ENCODE measurements at places on chromosomes 3 and 15. TPM values are rescaled to one million over a fixed set of nuclear protein-coding genes. Genes with fewer than 3 reads are reported as not detected.
A peak's percentile ranks its signal among the peaks of the same experiment; 100 is the strongest.

DNA sequence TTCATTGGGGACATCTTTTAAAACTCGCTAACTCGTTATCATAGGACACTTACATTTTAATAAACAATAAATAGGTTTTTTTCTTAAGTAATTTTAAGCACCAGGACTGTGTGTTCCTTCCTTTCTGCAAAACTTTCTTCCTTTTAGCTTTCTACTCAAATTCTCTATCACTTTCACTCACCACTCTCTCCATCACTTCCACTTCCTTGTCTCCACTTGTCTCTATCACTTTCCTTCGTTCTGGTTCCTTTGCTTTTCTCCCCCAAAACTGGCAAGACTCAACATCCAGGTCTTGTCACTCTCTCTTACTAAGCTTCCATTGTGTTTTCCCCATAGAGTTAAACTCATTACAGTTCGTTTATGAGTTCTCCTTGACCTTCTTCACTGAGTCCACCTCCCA, 99.0 kb downstream of the ZPLD1 start:
- H3K36me3 ChIP-seq: no peaks in the 10 kb centered on the region
- H3K4me1 ChIP-seq: no peaks in the 10 kb centered on the region
- no peak for DNase-seq
- H3K27ac ChIP-seq: no peak overlapping the region
- no peak overlapping the region for H3K4me3 ChIP-seq
- no peaks in the 10 kb centered on the region for H3K27me3 ChIP-seq

OIP5 gene
- total RNA-seq: 1.1 TPM

DNA sequence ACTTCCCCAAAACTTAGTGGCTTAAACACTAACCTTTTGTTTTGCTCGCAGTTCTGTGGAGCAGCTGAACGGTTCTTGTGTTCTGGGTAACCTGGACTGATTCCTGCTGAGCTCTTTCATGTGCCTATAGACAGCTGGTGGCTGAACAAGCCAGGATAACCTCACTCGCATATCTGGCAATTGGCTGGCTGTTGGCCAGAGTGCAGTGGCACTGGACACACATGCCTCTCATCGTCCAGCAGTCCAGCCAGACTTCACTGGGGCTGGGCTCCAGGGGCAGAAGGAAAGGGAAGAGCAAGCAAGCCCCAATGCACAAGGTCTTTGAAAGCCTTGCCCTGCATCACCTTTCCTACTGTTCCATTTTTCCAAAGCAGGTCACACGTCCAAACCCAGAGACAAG, 53.6 kb upstream of the GATA2 start:
- H3K27ac ChIP-seq: no peak overlapping the region
- peaks cover 16% of the 10 kb centered on the region for H3K27me3 ChIP-seq
- H3K36me3 ChIP-seq: no peaks in the 10 kb centered on the region
- DNase-seq: no peak
- no peak overlapping the region for H3K4me3 ChIP-seq

MCTP2 gene
- 108 TPM for total RNA-seq

PAQR5 gene
- total RNA-seq: 64.5 TPM

GRCh38 chr15:74375303-74375693, 7.9 kb upstream of the CYP11A1 start:
- peaks cover 8% of the 10 kb centered on the region for H3K27me3 ChIP-seq
- H3K4me3 ChIP-seq: no peak overlapping the region
- H3K27ac ChIP-seq: no peak overlapping the region

- no peak overlapping the region for H3K4me3 ChIP-seq
- no peaks in the 10 kb centered on the region for H3K4me1 ChIP-seq
- DNase-seq: no peak
Measured at GRCh38 chr15:60963557-60963956, 265.5 kb downstream of the RORA start.

- H3K4me3 ChIP-seq: no peak overlapping the region
- peak overlapping the region; percentile 61 for H3K27ac ChIP-seq
- DNase-seq: no peak
- peaks cover 6% of the 10 kb centered on the region for H3K4me1 ChIP-seq
- H3K27me3 ChIP-seq: no peaks in the 10 kb centered on the region
- H3K36me3 ChIP-seq: no peaks in the 10 kb centered on the region
Measured at GRCh38 chr3:64240396-64240795, 15.1 kb upstream of the PRICKLE2 start.

DNA sequence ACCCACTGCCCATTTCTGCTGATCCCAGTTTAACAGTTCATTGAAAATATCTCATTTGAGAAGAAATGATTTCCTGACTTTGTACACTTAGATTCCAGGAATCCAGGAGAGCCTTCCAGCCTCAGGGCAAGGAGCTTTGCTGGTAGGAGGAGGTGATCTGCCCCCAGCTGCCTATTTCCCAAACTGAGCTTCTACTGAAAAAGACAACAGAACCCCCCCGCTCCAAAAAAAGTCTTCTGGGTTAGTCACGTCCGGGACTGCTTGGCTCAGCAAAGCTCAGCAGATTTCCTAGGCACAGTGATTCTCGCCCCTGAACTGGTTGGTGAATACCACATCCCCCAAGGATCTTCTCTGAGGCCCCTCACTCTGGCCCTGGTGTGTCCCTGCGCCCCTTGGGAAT, 13.1 kb downstream of the SLC6A6 start:
- H3K4me1 ChIP-seq: peaks cover 4% of the 10 kb centered on the region
- no peak overlapping the region for H3K4me3 ChIP-seq
- H3K36me3 ChIP-seq: no peaks in the 10 kb centered on the region
- DNase-seq: no peak

DNA sequence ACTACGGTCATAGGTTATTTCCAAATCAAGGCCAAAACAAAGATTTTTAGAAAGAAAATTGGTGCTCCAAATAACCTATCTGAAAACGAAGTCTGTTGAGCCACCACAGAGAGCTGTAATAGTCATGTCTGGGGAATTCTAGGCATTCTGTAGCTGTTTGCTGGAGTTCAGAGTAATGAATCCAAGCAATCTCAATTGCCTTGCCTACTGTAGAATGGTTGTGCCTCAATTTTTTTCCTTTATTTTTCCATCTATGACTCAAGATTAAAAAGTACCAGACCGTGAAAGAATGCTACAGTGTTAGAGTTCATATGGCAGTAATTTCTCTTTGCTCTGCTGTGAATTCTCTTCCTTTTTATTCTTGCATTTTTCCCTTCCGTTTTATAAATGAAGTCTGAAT, 1007.2 kb upstream of the ALCAM start:
- no peak for DNase-seq
- no peaks in the 10 kb centered on the region for H3K36me3 ChIP-seq
- H3K27me3 ChIP-seq: no peaks in the 10 kb centered on the region
- no peak overlapping the region for H3K4me3 ChIP-seq

DNA sequence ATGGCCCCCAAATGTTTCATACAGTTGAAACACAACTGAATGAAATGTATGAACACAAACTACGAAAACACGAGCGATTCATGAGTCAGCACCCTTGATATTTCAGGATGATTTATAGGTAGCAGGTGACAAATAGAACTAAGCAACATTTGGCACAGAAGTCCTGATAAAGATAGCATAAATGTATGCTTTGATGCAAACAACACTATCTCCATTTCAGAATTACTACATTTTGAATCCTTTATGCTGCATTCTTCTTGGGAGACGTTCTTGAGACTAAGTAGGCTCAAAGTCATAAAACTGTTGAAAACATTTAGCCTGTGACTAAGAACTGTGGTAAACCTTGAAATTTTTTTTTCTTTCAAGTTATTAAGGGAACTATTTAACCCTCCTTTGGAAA, 200.3 kb upstream of the ICE2 start:
- no peak for DNase-seq
- H3K4me1 ChIP-seq: no peaks in the 10 kb centered on the region
- no peak overlapping the region for H3K27ac ChIP-seq
- H3K4me3 ChIP-seq: no peak overlapping the region

DNA sequence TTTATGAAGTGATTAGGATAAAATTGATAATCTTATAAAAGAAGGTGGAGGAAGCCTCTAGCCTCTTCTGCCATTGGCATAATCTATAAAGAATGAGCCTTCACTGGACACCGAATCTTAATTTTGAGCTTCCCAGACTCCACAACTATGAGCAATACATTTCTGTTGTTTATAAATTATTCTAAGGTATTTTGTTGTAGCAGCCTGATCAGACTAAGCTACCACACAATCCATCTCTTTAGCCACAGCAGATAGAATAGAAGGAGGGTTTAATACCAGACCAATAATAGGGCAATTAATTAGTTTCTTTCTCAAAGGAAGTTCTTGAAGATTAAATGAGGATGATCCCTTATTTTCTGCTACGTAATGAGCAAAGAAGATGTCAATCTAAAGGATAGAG, 33.3 kb downstream of the SUCNR1 start:
- no peaks in the 10 kb centered on the region for H3K36me3 ChIP-seq
- H3K27ac ChIP-seq: no peak overlapping the region
- no peak for DNase-seq
- H3K4me1 ChIP-seq: peaks cover 17% of the 10 kb centered on the region

DNA sequence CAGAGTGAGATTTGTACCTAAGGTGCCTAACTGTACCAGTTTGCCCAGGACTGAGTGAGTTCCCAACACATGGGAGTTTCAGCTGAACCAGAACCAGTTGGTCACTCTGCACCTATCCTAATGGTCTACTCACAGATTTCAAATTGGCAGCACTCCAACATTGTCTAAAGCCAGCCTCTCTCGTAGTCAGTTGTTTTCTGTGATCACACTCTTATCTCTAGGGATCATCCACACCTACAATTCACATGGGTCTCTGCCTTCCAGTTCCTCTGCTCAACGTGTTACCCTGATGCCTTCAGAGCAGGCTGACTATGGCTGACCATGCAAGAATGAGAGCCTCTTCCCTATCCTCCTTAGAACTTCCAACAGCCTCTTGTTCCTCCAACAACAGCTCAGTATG, 624.8 kb downstream of the NTRK3 start:
- no peak overlapping the region for H3K4me3 ChIP-seq
- H3K27me3 ChIP-seq: no peaks in the 10 kb centered on the region
- DNase-seq: no peak
- no peaks in the 10 kb centered on the region for H3K36me3 ChIP-seq
- H3K27ac ChIP-seq: no peak overlapping the region

DNA sequence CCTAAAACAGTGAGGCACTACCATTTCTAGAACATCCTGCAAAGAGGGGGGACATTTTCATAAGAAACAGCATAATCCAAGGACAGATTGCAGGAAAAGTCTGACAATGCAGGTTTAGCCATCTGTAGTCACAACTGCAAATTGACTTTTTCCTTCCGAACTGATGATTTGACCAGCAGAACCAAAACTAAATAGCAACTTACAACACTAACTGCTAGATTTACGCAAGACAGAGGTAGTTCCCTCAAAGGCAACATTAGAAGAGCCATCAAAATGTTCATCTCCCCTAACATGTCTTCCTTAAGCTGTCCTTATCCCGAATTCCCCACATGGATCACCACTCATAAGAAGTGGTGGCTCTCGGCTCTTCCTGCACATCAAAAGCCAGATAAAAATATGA, 129.6 kb downstream of the GADL1 start:
- H3K27ac ChIP-seq: no peak overlapping the region
- no peaks in the 10 kb centered on the region for H3K27me3 ChIP-seq
- H3K4me3 ChIP-seq: no peak overlapping the region
- DNase-seq: no peak

SAXO2 gene
- 0.20 TPM for total RNA-seq

DNA sequence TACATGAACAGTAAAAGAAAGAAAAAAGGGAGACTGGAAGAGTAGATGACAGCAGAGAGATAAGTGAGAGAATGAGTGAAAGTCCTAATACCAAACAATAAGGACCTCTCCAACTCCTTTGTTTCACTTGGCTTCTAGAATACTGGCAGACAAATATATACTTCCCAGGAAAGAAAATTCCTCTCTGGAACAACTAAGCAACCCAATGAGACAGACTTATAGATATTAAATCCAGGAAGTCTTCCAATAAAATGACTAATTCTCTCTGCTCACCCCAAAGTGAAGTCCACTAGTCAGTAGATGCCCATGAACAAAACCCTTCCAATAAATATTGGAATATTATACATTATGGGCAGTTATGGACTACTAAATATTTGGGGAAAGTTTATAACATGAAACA, 114.2 kb downstream of the NEDD4 start:
- DNase-seq: no peak
- no peaks in the 10 kb centered on the region for H3K36me3 ChIP-seq
- no peaks in the 10 kb centered on the region for H3K27me3 ChIP-seq
- H3K4me3 ChIP-seq: no peak overlapping the region

ISL2 gene
- total RNA-seq: 1.4 TPM

EFCC1 gene
- total RNA-seq: 1.6 TPM

GRCh38 chr3:24018784-24019570, 73.9 kb downstream of the NR1D2 start:
- no peak overlapping the region for H3K4me3 ChIP-seq
- H3K36me3 ChIP-seq: no peaks in the 10 kb centered on the region
- H3K27me3 ChIP-seq: no peaks in the 10 kb centered on the region
- no peak overlapping the region for H3K27ac ChIP-seq
- DNase-seq: no peak
- H3K4me1 ChIP-seq: no peaks in the 10 kb centered on the region

Measured in transverse colon (tissue), 4 donors.